HTR-8/SVneo (cell line): ENCODE measurements at places on chromosomes 3 and 15.

- DNase-seq: no peak
Measured at GRCh38 chr3:147390589-147391569, 15.5 kb downstream of the ZIC4 start.

GRCh38 chr3:43288366-43288765 lies 2.0 kb downstream of the SNRK start:
- DNase-seq: no peak

GRCh38 chr3:99549957-99550603 lies 88.3 kb upstream of the COL8A1 start:
- no peak for DNase-seq

DNA sequence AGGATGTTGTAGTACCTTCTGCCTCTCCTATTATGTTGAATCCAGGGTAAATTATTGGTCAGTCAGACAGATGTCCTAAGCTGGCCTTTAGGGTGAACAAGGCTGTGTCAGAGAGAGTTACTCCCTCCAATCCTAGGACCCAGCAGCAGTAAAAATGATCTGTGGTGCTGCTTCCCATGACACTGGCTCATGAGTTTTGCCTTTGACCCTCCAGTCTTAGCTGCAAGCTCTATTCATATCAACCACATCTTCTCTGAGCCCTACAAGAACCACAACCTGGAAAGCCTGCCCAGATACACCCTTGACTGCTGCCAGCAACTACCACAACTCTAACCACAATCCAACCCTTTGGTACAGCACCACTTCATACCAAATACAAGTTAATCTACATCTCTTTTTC lies 27.2 kb upstream of the PHLDB2 start:
- DNase-seq: no peak

DNA sequence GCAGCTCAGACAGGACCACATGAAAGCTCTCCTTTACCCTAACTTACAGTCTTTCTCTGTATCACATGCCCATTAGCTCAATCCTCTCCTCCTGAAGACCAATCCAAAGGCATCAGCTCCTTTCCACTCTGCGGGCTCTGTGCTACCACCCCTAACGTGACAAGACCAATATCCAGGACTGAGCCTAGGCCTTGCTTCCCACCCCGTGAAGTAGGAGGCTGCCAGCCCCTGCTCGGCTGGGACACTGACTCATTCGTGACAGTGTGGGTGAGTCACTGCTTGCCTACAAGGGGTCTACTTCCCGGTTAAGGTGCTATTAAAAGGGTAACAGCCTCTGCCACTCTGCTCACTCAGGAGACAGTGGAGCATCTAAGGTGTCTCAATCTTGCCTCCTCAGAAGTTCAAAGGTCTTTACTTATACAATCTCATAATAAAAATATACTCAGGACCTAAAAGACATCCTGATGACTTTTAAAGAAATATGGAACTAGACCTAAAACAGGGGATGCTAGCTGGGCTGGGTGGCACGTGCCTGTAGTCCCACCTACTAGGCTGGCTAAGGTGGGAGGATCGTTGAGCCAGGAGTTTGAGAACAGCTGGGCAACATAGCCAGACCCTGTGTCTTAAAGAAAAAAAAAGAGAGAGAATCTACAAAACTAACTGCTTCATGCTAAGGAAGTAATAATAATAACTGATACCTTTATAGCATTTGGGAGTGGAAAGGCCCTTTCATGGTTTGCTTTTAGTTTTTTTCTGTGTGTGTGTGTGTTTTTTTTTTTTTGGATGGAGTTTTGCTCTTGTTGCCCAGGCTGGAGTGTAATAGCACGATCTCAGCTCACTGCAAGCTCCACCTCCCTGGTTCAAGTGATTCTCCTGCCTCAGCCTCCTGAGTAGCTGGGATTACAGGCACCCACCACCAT lies 55.0 kb downstream of the TMEM44 start:
- peak; percentile 86 for DNase-seq

- no peak for DNase-seq
Measured at GRCh38 chr15:51343466-51343865, 2.0 kb downstream of the GLDN start.

DNA sequence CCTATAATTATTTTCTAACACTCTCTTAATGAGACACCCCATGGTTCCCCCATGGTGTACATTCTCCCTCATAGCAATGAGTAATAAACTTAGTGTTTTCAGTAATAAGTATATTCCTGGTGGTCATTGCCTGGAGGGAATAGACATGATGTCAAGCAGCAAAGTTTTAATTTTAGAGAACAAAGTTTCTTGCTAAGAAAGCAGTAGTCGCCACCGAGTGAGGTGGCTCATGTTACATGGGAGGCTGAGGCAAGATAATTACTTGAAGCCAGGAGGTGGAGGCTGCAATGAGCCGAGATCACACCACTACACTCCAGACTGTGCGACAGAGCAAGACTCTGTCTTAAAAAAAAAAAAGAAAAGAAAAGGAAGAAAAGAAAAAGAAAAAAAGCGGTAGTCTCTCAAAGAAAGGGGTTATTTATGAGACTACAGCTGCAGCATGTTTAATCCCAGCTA lies 2.4 kb upstream of the ELP6 start:
- no peak for DNase-seq

GRCh38 chr3:47573190-47574172 lies 5.2 kb downstream of the CSPG5 start:
- no peak for DNase-seq

DNA sequence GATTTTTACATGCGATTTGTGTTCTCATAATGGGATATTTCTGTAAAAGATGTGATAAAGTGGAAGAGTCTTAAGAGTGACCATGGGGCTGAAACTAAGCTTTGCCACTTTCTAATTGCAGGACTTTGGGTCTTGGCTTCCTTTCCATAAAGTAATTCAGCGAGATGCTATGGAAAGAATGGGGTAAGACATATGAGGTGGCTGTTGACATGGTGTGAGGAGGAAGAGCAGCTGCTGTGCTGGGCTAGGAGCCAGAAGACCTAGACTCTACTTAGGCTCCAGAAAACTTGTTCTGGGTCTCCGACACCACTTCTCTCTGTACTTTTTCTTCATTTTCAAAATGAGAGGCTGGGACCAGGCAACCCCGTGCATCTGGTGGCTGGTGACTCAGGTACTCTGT lies 654.5 kb upstream of the CFAP20DC start:
- DNase-seq: no peak

- no peak for DNase-seq
Measured at GRCh38 chr3:43178891-43179366, 73.0 kb upstream of the POMGNT2 start.

GRCh38 chr3:33358172-33358781 lies 81.0 kb downstream of the FBXL2 start:
- no peak for DNase-seq

DNA sequence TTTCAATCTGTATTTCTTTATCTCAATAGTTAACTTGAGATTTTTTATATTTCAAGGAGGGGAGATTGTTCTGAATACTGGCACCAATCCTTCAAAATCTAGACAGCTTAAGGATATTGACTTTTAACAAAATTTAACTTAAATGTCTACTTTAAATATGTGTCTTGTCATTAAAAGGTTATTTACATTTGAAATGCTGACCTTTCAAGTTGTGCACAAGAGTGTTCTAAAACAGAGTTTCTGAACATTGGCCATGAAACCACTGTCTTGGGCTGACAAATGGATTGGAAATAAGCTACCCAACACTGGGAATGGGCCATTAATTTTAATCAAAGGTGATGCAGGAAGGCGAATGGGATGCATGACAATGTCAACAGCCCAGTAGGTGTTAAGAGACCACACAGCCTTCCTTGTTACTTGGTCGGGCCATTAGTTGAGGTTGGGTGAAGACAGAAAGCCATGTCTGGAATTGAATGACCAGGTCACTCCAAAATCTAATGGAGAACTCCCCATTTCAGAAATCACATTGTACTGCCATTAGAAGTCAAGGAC lies 128.5 kb downstream of the CDIN1 start:
- DNase-seq: no peak

GRCh38 chr3:124117486-124117885 lies 125.6 kb upstream of the ROPN1 start:
- no peak for DNase-seq

GRCh38 chr3:50515565-50516439 lies 12.4 kb upstream of the CACNA2D2 start:
- no peak for DNase-seq

DNA sequence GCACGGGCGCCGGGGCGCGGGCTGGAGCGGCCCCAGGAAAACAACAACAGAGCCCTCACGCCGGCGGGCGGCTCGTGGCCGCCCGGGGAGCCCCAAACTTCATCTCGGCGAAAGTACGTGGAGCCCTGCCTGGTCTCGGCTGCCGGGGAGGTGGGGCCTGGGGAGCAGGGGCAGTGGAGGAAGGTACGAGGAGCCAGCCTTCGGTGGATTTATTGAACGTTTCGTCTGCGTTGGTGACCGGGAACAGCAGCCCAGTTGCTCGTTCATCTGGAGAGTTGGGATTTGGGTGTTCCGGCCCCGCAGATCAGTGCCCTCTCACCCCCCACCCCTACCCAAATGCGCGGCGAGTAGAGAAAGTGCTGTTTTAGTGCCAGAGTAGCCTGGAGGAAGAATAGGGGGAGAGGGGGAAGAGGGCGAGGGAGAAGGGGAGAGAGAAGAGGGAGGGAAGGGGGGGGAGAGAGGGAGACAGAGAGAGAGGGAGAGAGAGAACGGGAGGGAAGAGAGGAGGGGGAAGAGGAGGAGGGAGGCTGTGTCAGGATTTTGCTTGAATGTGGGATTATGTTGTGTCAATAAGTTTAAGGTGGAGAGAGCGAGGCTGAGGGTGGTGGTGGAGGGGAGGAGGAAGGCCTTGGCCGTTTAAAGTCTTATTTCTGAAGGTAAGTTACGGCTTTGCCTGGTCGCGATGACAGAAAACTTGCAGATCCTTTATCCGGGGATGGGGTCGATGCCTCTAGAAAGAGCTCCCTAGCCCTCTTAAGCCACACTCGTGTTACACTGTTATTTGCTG lies 970 bp downstream of the BBX start:
- peak; percentile 15 for DNase-seq

DNA sequence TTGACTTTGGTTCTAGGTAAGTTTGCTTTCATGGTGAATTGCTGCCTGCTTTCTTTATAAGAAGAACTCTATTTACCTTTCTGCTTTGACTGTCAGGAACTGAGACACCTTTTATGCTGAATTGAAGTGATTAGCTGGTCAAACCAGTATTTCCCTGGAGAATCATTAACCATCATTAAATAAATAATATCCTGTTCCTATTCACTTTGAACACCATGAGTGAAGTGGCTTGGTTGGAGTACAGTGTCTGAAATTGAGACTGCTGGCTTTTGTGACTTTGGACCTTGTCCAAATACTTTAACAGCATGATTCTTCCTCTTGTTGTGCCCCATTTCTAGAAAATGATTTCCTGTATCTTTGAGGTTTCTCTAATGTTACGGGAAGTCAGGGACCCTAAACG lies 5.6 kb upstream of the TMEM62 start:
- no peak for DNase-seq

GRCh38 chr3:66076861-66077470 lies 38.2 kb upstream of the MAGI1 start:
- no peak for DNase-seq

- DNase-seq: no peak
Measured at GRCh38 chr3:46027736-46028397, 584 bp upstream of the XCR1 start.

- peak; percentile 81 for DNase-seq
Measured at GRCh38 chr3:64238971-64239667, 13.9 kb upstream of the PRICKLE2 start.

- DNase-seq: no peak
Measured at GRCh38 chr3:182412066-182412465, 381.2 kb upstream of the ATP11B start.

DNA sequence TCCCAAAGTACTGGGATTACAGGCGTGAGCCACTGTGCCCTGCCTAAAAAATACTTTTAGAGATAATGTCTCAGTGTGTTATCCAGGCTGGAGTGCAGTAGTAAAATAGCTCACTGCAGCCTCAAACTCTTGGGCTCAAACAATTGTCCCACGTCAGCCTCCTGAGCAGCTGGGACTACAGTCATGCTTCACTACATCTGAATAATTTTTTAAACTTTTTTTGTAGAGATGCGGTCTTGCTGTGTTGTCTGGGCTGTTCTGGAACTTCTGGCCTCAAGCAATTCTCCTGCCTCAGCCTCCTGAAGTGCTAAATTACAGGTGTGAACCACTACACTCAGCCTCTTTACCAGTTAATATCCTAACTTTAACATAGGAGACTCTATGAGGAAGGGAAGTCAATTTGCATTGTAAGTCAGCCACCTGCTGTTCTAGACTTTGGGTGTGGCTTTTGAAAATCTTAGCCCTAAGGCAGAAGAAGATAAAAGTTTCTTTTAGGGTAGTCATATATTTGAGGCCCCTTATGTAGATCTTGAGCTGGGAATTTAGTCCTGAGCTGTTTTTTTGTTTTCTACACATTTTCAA lies 78.2 kb upstream of the RASGRP1 start:
- no peak for DNase-seq

GRCh38 chr3:99578339-99578970 lies 59.9 kb upstream of the COL8A1 start:
- no peak for DNase-seq

DNA sequence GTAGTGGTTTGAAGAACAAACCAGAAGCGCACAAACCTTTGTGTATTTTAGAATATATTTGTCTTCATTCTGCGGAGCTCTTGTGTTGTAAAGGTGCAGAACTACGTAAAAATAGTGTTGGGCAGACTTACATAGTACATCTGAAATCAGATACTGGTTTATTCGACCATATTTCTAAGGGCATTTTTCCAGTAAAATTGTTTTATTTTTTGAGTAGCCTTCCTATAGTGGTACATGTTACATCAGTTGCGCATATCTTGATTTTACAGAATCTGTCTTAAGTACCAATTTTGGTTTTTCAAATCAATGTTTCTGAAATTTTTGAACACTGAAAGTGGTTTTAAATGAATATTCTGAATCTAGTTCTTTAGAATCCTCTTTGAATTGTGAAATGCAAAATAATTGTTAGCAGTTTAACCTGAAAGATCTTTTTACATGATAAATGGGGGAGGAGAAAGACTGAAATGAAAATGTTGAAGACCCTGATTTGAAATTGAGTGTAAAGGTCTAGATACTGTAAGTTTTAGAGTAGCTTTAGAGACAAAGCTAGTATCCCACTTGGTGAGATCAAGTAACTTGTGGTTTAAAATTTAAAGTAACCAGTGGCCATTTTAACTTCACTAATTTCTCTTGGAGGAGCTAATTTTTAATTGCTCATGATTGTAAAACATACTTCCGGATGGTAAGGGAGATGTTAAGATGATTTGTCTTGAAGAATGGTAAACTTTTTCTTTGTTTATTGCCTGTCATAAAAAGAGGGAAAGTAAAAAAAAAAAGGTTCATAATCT lies 15.5 kb upstream of the CHD2 start:
- no peak for DNase-seq

DNA sequence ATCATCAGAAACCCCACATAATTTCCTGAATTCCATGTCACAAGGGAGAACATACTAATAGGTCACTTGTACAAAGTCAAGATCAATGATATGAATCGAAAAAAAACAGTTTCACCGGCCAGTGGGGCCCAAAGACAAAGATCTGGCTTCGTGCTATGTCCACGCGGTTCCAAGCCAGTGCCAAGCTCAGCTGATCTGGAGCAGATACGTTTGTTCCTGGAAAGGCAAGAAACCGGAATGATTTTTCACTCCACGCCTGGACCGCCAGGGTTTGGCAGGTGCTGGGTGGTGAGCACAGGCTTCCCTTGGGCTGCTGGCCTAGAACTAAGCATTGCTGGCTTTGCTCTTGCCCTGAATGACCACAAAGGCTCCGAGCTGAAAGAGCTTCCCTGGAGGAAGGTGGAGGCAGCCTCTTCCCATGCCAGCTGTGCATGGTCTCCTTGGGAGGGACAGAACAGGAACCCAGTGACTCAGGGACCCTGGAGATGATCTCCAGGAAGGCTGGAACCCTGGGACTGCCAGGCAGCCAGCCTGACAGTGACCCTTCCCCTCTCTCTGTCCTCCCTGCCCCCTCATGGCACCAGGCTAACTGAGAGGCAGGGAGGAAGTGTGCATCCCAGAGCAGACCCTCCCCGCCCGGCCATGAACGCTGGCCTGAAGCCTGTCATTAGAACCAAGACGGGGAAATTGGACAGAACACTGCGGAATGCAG lies 40.9 kb downstream of the TRPM1 start:
- no peak for DNase-seq
